ENCODE measurements at places on chromosomes 12 and 14. TPM values are rescaled to one million over a fixed set of nuclear protein-coding genes. Genes with fewer than 3 reads are reported as not detected.

- DNase-seq: peak; percentile 78
- no peak overlapping the region for H3K4me3 ChIP-seq
- H3K4me1 ChIP-seq: peaks cover 27% of the 10 kb centered on the region
- no peaks in the 10 kb centered on the region for H3K27me3 ChIP-seq
Measured at GRCh38 chr14:91258011-91258618, 13.6 kb upstream of the GPR68 start.

GRCh38 chr14:98593361-98593761 lies 678.6 kb downstream of the BCL11B start:
- no peaks in the 10 kb centered on the region for H3K36me3 ChIP-seq
- H3K27ac ChIP-seq: no peak overlapping the region
- no peak for DNase-seq

DNA sequence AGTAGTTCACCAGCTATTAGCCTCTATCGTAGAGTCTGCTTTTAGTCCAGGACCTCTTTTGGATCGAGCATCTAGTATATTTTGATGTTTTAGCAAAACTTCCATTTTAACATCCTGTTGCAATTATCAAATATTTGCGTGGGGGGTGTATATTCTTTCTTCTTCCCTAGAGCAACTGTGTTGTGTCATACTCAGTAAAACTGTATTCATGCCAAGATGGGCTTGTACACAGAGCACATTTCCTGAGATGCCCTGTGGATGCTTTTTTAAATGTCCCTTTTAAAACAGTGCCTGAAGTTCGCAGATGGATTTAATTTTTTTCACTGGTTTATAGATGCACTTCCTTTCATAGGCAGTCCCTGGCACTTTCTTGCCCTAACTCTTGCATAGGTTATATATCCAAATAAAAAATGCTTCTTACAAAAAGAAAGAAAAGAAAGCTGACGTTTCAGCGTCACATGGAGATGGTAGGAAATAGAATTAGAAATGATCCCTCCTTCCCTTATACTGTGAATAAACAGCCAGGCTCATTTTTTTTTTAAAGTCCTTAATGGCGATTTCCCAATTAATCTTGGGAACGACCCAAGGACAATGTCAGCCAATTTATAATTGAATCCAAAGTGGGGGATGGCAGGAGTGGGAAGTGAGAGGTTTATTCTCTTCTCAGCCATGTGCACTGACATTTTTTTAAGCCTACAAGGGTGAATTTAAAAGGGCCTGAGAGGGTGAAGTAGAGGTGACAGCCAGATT lies 247.0 kb downstream of the SLC41A2 start:
- peaks cover 34% of the 10 kb centered on the region for H3K4me1 ChIP-seq
- no peak overlapping the region for H3K27ac ChIP-seq
- H3K27me3 ChIP-seq: no peaks in the 10 kb centered on the region
- H3K4me3 ChIP-seq: no peak overlapping the region

GRCh38 chr14:64812412-64812811 lies 67.3 kb downstream of the SPTB start:
- DNase-seq: no peak
- no peaks in the 10 kb centered on the region for H3K36me3 ChIP-seq
- H3K4me1 ChIP-seq: peaks cover 18% of the 10 kb centered on the region
- H3K4me3 ChIP-seq: no peak overlapping the region
- no peak overlapping the region for H3K27ac ChIP-seq
- H3K27me3 ChIP-seq: no peaks in the 10 kb centered on the region

Gene SIX4
- total RNA-seq: 3.3 TPM

Gene SRRM4
- total RNA-seq: 0.08 TPM
